ENCODE measurements at places on chromosomes 3 and 15.
A peak's percentile ranks its signal among the peaks of the same experiment; 100 is the strongest.

- DNase-seq, result no peak
Observed at GRCh38 chr3:195568630-195569029, 15.1 kb downstream of the APOD start.

DNA sequence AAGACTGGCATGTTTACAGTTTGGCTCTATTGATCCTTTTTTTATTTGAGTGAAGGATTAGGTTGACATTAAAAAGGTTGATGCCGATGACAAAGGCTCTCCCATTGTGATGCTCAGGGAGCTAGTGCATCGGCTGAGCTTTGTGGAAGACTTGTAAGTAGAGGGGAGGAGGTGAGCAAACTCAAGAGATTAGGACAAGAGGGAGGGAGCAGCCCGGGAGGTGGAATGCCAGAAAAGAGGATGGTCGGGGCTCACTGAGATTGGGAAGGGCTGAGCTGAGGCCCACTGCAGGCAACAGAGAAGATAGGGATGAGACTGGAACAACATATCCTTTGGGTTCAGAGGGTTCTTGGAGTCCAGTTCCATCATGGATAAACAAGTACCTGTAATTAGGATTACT is 26.5 kb upstream of the PSMD6 start:
- no peak for DNase-seq

DNA sequence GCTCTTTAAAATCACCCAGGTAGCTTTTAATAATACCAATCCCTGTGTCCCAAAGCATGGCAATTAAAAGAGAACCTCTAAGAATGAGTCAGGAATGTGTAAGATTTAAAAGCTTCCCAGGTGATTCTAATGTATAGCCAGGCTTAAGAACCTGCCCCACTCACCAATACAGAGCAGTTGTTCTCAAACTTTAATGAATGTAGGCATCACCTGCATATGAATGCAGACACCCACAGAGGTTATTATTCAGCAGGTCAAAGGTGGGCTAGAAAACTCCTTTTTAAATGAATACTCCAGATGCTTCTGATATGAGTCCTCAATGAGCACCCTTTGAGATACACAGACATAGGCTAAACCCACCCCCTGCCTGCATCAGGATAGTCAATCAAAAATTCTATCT is 298.1 kb upstream of the KCNMB2 start:
- DNase-seq, result no peak

DNA sequence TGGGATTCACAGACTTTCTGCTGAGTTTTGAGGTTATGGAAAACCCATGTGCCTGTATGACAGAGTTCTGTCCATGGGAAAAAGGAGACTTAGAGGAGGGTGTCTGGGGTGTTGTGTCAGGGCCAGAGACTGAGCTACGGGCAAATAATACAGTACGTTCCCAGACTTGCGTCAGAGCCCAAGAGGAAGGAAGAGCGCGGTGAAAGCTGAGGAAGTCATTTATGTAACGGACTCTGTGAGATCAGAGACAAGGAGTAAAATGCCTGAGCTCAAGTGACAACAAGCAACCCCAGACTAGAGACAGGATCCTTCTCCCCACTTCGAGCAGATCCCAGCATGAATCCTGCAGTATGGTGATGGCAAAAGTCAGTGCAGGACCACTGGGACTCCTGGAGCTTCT is 368.6 kb upstream of the MCTP2 start:
- DNase-seq, result no peak

GRCh38 chr3:112497897-112498548 is 1.2 kb downstream of the BTLA start:
- DNase-seq, result no peak

GRCh38 chr3:111321786-111322185 is 220.2 kb upstream of the CD96 start:
- no peak for DNase-seq

DNA sequence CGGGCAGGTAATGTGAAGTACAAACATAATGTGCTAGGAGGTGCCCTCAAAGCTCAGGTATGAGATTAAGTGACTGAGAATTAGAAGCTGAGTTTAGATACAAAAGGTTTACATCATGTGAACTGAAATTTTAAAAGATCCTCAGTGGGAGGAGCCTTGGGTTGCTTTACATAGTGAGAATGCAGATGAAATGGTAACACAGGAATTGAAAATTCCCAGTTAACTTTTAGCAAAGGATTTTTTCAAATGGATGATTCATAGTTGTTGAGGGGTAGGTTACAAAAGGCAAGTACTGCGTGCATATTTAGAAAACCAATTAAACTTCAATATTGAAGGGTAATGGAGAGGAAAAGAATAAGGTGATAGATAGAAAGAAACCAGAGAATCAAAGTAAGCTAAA is 157.3 kb downstream of the PLCH1 start:
- no peak for DNase-seq

DNA sequence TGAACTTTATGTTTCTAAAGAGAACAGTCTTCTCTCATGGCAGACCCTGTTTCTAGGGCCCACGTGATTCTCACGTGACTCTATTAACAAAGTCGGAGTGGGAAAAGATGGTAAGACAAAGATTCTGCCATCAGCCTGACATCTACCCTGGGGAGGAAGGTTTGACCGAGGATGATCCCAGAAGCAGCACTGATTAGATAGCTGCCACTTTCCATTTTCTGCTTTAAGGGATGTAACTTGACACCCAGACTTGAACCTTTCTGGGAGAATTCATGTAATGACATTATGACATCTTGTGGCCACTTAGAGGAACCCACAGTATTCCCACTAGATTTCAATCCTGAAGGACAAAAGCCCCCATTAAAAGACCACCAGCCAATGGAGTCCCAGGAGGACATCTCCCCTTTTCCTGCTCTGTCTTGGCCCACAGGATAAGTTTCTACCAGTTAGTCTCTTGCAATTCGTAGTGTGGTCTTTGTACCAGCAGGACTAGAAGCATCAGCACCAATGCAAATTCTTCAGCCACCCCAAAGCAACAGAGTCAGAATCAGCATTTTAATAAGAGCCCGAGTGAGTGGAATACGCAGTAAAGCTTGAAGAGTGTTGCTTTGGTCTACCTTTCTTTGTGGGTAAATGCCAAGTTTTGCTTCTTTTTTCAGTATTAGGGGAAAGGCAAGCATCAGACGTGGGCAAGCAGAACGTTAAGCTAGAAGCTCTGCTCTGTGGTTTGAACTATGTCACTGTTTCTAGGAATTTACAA is 480.5 kb upstream of the PROK2 start:
- DNase-seq, result no peak

- DNase-seq, result no peak
Observed at GRCh38 chr15:27990521-27991515, 108.3 kb downstream of the OCA2 start.

GRCh38 chr3:19342389-19342788 is 194.1 kb downstream of the KCNH8 start:
- DNase-seq, result no peak

- no peak for DNase-seq
Observed at GRCh38 chr15:41462084-41462795, 31.4 kb upstream of the ITPKA start.

GRCh38 chr15:73784291-73784690 is 31.1 kb upstream of the INSYN1 start:
- no peak for DNase-seq

DNA sequence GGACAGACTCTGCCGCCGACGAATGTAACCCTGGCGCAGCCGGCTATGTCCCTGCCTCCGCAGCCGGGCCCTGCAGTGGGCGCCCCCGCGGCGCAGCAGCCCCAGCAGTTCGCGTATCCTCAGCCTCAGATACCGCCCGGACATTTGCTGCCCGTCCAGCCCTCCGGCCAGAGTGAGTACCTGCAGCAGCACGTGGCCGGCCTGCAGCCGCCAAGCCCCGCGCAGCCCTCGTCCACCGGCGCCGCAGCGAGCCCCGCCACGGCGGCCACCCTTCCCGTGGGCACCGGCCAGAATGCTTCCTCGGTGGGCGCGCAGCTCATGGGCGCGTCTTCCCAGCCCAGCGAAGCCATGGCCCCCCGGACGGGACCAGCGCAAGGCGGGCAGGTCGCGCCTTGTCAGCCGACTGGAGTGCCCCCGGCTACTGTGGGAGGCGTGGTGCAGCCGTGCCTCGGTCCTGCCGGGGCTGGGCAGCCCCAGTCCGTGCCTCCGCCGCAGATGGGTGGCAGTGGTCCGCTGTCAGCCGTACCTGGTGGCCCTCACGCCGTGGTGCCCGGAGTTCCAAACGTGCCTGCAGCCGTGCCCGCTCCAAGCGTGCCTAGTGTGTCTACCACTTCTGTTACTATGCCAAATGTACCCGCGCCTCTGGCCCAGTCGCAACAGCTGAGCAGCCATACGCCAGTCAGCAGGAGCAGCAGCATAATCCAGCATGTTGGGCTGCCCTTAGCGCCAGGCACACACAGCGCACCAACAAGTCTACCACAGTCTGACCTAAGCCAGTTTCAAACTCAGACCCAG is 2.4 kb downstream of the TSC22D2 start:
- DNase-seq, result peak; percentile 27

GRCh38 chr15:69298697-69299441 is at the start of gene PAQR5:
PAQR5 (plus strand) TSS chr15:69298912; CDS start chr15:69360081, 61,169 bp downstream.
- peak; percentile 63 for DNase-seq

GRCh38 chr3:73832426-73832825 is 207.7 kb upstream of the PDZRN3 start:
- DNase-seq, result no peak

GRCh38 chr15:35932531-35932930 is 386.6 kb upstream of the DPH6 start:
- peak; percentile 6 for DNase-seq

DNA sequence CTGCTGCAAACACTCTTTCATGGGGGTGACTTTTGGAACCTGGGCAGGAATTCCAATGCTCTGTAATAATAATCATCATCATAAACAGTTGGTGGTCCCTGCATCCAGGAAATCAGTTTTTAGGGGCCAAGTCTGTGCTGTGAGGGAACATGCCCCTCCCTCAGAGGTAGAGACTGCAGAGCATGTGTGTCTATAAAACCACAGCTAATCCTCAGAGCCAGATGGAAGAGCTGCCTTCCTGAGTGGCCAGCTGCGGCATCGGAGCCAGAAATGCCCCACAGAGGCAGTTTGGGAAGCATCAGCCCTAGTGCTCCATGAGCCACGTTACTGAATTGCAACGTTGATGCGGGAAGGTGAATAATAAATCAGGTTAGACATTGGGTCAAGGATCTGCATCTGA is 12.9 kb upstream of the TPM1 start:
- no peak for DNase-seq

GRCh38 chr3:64149886-64150285 is 75.4 kb downstream of the PRICKLE2 start:
- DNase-seq, result no peak

DNA sequence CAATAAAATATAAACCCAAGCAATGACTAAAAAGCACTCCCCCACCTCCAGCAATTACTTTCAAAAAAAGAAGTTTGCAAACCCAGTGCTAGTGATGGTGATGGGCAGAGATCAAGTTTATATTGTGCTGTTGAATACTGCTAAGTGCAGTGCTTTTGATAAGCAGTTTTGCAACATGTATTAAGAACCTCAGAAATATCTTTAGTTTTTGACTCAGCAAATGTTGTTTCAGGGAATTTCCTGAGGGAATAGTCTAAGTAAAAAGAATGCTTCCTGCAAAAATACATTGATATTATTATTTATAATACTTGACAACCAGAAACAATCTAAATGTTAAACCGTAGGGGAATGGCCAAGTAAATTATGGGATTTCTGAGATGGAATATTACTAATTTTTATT is 69.3 kb downstream of the ADAMTSL3 start:
- no peak for DNase-seq

GRCh38 chr3:177629276-177629675 is 432.0 kb upstream of the TBL1XR1 start:
- no peak for DNase-seq

DNA sequence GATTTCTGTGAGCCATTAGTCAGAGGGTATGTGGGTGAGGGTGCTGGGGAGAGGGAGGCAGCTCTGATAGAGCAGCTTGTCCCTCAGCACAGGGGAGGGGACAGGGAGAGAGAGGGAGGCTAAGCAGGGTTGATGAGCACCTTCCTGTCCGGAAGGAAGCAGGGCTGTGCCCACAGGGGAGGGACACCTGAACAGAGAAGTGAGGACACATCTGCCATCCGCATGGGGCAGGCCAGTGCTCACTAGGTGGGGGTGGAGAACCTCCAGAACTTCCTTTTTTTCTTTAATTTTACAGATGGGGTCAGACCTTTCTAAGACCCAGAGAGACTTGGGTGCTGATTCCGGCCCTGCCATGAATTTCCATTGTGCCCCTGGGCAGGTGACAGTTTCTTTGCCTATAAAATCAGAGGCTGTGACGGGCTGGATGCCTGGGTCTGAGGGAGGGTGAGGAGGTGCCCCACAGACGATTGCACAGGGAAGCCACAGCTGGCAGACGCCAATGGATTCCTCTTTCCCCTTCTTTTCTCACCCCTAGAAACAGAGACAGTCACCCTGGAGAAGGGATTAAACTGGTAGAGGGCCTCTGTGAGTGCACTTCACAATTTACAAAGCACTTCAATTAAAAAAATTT is 4.1 kb upstream of the TGM5 start:
- no peak for DNase-seq

GRCh38 chr3:153070511-153070868 is 91.5 kb upstream of the RAP2B start:
- DNase-seq, result no peak

DNA sequence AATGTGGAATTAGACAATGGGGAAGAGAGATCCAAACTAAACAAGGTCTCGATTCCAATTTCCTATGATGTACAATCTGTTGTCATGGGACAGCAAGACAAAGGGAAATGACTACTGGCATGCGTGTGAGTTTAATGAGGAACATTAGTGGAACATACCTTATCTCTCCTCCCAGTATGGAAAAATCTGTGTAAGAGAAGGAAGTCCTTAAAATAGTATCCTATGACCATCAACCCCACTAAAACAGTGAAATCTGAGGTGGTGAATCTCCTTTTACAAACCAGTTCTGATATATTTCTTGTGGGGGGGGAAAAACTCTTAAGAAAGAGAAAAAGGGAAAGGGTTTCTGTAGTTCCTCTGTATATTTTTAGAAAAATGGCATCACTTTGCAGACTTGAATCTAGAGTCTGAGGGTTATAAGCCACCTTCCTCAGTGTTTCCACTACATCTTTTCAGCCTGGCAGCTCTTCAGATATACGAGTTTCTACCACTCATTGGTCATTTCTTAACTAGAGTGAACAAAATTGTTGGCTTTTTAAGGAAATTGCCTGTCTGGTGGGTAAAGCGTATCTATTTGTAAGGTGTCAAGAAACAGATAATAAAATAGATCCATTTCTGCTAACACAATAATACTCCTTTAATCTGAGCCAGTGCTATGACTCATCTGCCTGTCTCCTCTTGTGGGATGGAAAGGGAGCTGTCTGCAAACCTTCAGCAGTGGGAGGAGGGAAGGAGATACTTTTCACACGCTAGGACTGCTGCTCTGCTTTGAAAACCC is 3.0 kb upstream of the TNFAIP8L3 start:
- no peak for DNase-seq

- DNase-seq, result no peak
Observed at GRCh38 chr3:106740116-106740515, 637.1 kb upstream of the CCDC54 start.

DNA sequence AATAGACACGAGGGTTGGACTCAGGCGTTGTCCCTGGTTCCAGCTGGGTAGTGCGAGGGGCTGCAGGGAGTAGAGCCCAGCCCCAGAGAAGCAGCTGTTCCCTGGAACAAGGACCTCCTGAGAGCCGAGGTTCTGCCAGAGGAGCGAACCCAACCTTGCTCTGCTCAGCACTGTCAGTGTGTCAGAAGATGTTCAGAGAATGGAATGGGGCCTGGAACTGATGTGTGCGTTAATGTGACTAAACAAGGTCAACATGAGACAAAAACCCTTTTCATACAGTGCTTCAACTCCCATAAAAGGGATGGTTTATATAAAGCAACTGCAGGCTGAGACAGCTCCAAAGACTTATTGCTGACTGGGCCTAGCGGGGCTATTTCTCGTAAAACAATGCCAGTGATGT is 35.5 kb upstream of the HACD2 start:
- DNase-seq, result no peak
